ENCODE measurements at places on chromosomes 13 and 19.

DNA sequence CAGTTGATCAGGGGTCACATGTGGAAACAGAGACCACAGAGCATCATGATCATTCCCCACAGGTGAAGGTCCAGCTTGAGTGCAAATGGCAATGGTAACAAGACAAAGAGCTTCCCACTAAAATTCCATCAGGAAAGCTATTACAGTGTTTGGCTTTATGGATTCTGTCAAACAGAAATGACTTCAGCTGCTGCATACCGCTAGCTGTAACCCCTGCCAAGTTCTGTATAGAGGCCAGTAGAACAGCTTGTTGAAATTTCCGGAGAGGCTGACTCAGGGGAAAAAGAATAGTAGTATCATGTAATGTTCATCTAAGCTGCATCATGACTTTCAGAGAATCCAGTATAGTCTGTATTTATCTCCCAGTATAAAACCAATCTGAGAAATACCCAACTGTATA, 1704.7 kb downstream of the SLITRK5 start:
- DNase-seq, result no peak

DNA sequence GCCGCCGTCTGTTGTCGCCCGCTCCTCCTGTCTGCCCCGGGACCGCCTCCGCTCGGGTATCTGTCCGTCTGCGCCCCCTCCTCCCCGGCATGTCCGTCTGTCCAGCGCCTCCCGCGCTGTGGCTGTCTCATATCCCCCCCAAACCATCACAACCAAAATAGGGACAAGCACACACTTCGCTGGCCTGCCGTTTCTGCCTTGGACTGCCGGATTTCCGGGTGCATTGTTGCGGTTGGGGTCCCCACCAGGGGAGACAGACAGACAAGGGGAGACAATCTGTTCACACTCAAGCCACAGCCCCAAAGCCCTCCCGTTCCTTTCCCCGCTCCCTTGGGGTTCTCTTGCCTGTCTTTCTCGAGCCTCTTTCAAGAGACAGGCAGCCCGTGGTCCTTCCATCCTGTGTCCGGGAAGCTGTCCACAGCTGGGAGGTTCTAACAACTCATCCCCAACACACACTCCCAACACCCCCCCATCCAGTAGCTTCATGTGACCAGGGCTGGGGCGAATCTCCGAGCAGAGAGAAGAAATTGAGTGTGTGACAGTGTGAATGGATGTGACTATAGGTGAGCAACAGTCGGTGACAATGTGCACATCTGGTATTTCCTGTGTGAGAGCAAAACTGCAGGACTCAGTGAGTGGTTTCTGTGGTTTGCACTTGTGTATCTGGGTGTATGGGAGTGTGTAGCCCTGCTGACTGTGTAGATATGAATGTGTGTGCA, 16.5 kb upstream of the FOSB start:
- DNase-seq, result no peak

DNA sequence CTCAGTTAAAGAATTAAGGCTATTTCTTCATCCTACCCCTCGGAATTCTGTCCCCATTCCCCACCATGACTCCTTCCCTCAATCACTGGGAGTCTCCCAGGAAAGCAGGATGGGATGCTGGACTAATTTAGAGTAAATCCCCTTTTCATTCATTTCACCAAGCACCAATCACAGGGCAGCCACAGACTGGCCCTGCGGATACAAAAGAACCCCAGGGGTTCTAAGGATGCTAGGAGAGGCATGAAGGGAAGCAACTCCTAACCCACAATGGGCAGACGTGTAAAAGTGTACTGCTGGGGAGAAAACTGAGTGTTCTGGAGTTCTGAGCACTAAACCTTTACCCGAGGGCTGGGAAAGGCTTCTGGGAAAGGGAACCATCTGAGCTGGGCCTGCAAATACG, 3.0 kb downstream of the PEPD start:
- DNase-seq, result no peak

GRCh38 chr19:4702764-4703163, 20.9 kb downstream of the DPP9 start:
- no peak for DNase-seq

DNA sequence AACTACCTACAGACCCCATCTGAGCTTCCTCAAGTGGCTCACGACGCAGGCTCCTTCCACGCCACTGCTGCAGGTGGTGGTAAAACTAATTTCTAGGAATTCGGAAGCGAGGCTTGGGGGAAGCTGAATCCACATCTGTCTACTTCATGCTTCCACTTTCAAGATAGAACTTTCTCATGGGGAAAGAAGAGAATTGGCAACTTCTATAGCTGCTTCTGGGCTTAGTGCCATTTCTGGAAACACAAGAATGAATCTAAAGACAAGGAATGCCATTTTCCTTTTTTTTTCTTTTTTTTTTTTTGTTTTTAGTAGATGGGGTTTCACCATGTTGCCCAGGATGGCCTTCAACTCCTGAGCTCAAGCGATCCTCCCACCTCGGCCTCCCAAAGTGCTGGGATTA, 2.8 kb upstream of the NLRP12 start:
- no peak for DNase-seq

- DNase-seq, result no peak
Observed at GRCh38 chr13:27679896-27680295, 58.2 kb downstream of the POLR1D start.

- no peak for DNase-seq
Observed at GRCh38 chr13:41049480-41050440, 11.5 kb upstream of the WBP4 start.
